Karpas-422 (cell line): ENCODE measurements at places on chromosomes 6 and 20.

GRCh38 chr20:9139106-9139833, 70.4 kb downstream of the PLCB4 start:
- DNase-seq = no peak

- peak; percentile 85 for DNase-seq
Measured at GRCh38 chr20:64107736-64108457, 532 bp upstream of the NPBWR2 start.

GRCh38 chr6:133313068-133313467, 71.9 kb downstream of the EYA4 start:
- no peak for DNase-seq

- no peak for DNase-seq
Measured at GRCh38 chr6:168943231-168943905, 310.3 kb downstream of the THBS2 start.

DNA sequence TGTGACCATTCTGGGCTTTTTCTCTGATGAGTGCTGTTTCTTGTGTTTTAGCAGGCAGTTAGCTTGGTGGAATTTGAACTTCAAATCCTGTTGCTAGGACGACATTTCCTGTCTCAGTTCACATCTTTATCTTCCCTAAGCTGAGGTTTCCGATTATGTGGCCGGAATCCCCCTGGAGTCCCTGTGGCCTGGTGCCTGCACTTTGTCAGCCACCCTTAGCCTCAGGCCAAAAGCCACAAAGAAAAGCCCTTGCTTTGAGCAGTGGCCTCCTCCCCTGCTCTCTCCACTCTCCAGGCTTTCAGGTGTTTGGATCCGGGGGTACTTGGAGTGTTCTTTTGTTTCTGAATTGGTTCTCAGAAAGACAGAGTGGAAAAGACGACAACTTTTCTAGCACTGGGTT, 59.9 kb upstream of the PMEPA1 start:
- DNase-seq = no peak

DNA sequence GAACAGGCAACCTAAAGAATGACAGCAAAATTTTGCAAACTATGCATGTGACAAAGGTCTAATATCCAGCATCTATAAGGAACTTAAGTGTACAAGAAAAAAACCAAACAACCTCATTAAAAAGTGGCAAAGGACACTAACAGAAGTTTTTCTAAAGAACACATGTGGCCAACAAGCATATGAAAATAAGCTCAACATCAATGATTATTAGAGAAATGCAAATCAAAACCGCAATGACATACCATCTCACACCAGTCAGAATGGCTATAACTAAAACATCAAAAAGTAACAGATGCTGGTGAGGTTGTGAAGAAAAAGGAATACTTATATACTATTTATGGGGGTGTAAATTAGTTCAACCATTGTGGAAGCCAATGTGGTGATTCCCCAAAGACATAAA, 5.5 kb downstream of the RFPL4B start:
- DNase-seq = no peak

DNA sequence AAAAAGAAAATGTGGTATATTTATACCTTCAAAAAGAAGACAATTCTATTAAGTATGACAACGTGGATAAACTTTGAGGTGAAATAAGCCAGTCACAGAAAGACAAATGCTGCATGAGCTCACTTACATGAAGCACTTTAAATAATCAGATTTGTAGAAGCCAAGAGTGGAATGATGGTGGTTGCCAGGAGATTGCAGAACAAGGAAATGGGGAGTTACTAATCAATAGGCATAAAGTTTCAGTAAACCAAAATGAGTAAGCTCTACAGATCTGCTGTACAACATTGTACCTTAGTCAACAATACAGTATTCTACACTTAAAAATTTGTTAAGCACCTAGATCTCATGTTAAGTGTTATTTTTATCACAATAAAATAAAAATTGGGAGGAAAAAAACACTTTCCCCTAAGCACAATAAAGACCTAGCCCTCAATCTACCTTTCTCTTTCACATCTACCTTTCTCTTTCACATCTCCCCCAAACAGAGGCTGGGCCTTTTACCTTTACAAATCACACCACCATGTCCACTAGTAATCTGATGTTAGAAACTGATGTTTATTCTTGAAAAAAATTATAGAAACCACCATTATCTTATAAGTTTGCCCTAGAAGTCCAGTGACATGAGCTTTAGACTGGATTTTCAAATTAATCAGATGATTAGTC, 73.9 kb downstream of the PKIB start:
- DNase-seq = no peak

DNA sequence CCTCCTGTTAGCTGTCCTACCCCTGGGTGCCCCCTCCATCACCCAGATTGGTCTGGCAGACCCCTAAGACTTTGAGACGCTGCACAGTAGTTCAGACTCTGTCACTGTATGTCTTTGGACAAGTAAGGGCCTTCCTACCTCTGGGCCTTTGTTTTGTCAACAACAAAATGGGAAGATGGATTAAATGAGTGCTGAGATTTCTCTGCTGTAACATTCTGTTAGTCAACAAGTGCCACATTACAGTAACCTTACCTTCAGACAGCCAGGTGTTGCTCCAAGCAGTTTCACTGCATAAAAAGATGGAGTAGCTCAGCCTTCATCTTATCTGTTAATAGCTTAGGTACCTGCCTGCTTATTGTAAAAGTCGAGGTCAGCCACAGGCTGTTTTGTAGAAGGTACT, 16.0 kb downstream of the CHMP4B start:
- no peak for DNase-seq

DNA sequence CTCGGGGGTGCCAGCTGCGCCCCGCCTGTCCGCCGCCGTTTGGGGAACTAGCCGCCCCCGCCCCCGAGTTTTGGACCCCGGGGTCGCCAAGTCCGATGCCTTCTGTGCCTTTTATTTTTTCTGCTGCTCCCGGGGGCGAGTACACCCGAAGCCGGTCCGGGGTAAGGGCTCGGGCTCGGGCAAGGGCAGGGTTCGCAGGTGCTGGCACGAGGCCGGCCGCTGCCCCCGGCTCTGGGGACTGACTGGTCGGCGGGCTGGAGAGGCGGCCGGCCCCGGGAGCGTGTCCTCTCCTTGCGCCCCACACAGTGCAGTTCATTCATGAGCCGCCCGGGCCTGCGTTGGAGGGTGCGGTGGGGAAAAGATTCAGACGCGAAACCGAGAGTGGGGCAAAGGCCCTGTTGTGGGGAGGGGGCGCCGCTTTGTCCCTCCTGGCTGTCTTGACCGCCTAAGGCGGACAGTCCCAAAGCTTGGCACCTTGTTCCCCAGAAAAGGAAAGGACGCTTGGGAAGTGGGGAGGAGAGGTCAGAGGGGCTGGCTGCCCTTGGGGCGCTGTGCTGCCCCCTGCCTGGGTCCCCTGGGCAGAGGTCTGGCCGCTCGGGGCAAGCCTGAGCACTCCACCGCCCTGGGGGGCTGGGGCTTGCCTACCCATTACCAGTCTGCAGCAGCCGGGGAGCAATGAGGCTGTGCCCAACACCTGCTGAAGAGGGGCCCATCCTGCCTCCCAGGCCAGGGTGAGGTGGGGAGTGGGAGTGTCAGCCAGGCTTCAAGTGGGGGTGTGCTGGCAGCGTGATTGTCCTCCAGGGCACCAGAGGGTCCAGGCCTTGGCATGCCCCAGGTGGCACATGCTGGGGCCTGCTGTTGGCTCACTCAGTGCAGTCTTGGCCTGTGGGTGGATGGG, 915 bp downstream of the TMEM63B start:
- DNase-seq = no peak

DNA sequence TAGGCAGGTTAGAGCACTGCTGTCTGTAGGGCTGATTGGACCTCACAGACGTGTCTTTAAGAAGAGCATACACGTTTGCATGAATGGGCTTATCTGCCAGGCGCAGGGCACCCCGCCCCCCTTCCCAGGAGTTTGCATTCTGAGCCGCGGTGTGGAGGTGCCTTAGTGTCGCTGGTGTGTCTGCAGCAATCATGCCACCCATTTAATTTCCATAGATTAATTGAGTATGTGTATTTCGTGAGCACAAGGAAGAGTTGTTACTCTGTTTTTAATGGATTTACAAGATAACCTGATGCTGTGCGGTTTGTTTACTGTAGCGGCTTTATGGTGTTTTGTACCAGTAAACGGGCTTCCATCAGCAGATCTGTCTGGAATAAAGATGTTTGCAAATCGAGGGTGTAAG, 107.7 kb downstream of the ZDHHC14 start:
- no peak for DNase-seq

DNA sequence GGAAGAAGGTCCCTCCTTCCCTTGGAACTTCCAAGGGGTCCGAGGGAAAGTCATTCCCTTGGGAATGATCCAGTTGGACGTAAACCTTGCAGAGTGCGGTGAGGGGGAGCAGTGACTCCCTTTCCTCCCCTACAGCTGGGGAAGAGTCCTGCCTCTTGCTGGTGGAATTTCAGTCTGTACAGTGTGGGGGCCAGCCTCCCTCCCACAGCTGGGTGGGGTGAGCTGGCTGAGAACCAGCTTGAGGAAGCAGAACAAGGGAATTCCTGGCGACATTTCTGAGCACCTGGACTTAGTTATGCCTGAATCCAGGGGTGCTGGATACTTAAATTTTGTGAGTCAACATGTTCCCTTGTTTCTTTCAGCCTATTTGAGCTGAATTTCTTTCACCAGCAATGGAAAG, 152.0 kb downstream of the ANKRD60 start:
- no peak for DNase-seq

GRCh38 chr6:21772884-21773575, 179.5 kb downstream of the SOX4 start:
- DNase-seq = no peak

DNA sequence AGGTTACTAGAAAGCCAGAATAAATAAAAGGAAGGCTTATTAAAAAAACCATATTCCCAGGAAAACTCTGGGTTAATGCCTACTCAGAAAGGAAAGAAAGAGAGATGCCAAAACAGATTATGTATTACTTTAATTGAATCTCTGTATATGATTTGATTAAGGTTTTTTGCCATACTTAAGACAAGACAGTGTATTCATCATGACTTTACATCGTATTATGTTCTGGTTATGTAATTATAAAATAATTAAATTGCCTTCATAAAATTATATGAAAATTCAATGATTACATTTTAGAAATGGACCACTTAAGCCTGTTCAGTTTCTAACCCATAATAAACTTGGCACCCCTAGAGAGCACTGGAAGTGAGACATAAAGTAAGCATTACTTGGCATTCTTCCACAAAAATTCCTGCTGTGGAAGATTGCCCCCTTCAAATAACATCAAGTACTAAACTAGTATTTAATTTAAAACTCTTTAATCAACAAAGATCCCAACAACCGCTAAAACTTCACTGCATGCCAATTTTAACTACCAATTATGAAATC, 20.8 kb upstream of the IBTK start:
- DNase-seq = no peak

DNA sequence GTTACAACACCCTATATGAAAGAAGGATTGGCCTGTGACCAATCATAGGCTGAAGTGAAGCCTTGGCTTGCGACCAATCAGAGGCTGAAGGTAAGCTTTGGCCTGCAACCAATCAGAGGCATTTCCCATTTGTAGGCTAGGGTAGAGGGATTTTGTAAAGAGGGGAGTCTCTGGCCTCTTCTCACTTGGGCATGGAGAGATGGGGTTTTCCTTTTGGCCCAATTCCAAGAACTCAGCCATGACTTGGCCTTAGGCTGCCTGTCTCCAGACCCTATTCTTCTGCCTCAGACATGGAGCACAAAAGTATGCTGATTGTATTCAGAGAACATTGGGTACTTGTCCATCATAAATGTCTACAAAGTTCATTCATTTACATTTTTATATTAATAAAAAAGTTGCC, 308.3 kb downstream of the UTRN start:
- no peak for DNase-seq

- no peak for DNase-seq
Measured at GRCh38 chr20:10366898-10367692, 66.9 kb downstream of the MKKS start.

DNA sequence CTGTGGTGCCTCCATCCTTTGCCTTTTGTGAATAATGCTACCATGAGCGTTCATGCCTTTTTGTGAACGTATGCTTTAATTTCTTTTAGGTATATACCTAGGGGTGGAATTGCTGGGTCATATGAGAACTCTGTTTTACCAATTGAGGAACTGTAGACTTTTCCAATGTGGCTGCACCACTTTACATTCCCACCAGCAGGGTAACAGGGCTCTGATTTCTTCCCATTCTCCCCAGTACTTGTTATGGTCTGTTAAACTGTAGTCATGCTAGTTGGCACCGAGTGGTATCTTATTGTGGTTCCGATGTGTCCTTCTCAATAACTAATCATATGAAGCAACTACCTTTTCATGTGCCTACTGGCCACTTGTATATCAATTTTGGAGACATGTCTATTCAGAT, 312.1 kb downstream of the GMDS start:
- no peak for DNase-seq

GRCh38 chr6:82840571-82840970, 225.1 kb downstream of the UBE3D start:
- no peak for DNase-seq

- no peak for DNase-seq
Measured at GRCh38 chr6:13471184-13471583, 16.2 kb downstream of the GFOD1 start.

DNA sequence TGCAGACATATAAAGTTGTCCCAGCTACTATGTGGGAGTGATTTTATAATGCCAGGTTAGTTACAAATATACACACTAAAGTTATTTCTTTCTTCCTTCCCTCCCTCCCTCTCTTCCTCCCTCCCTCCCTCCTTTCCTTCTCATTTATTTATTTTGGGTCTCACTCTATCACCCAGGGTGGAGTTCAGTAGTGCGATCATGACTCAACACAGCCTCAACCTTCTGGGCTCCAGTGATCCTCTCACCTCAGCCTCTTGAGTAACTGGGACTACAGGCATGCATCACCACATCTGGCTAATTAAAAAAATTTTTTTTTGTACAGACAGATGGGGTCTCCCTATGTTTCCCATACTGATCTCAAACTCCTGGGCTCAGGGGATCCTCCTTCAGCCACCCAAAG, 59.2 kb downstream of the PHF20 start:
- no peak for DNase-seq

DNA sequence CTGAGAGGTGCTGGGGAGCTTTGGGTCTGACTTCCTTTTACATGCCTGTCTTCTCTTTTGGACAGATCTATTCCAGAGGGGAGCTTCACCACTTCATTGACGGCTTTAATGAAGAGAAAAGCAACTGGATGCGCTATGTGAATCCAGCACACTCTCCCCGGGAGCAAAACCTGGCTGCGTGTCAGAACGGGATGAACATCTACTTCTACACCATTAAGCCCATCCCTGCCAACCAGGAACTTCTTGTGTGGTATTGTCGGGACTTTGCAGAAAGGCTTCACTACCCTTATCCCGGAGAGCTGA, 13.1 kb downstream of the PRDM1 start:
- no peak for DNase-seq

DNA sequence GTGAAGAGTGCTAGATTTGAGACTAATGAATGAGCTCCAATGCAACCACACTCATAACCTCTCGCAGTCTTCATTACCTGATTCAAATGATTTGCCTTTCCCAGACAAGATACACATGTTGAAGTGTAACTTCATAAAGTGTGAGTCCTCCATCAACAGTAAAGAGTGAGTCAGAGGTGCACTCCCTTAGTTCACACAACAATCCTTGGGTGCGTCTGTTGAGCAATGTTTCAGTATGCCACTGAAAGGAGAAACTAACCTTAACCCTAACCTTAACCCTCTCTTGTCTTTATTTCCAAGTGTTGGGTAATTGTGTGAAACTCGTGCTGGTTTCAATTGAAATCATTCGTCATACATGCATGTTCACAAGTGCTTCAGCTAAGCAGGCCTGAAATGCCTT, 21.0 kb upstream of the RIN2 start:
- DNase-seq = no peak
